ENCODE measurements at places on chromosomes 11 and 22.

GRCh38 chr22:45683680-45684079 is 12.0 kb downstream of the ATXN10 start:
- peak overlapping the region; percentile 10 for H3K4me3 ChIP-seq
- peak overlapping the region; percentile 74 for H3K27ac ChIP-seq
- H3K27me3 ChIP-seq = no peaks in the 10 kb centered on the region
- H3K4me1 ChIP-seq = peaks cover 97% of the 10 kb centered on the region
- DNase-seq = no peak

DNA sequence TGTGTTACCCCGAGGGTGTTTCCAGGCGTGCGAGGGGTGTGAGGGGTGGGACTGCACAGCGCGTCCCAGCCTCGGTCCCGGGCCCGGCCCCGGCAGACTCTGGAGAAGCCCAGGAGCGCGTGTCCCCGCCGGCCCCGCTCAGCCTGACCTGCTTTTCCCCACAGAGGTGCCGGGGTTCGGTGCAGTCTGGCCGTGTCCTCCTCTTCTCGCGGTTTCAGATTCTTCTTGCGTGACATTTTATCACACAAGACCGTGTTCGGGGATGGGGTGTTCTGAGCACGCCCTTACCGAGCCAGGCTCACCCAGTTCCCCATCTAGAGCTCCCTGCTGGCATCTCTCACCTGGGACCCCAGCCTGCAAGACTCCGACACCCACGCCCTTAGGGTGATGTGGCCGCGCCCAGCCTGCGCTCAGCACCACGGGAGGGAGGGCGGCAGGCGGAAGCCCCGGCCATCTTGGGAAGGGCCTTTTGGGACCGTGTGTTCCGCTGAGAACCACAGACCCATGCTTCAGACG is 775.6 kb downstream of the BRD1 start:
- H3K27ac ChIP-seq = no peak overlapping the region
- peak; percentile 2 for DNase-seq
- no peaks in the 10 kb centered on the region for H3K36me3 ChIP-seq
- H3K4me1 ChIP-seq = no peaks in the 10 kb centered on the region
- no peak overlapping the region for H3K4me3 ChIP-seq
- no peaks in the 10 kb centered on the region for H3K27me3 ChIP-seq

- no peaks in the 10 kb centered on the region for H3K27me3 ChIP-seq
- H3K36me3 ChIP-seq = no peaks in the 10 kb centered on the region
- H3K27ac ChIP-seq = no peak overlapping the region
- H3K4me1 ChIP-seq = no peaks in the 10 kb centered on the region
- H3K4me3 ChIP-seq = no peak overlapping the region
- DNase-seq = no peak
Measured at GRCh38 chr11:90243534-90243933, 20.7 kb upstream of the CHORDC1 start.

DNA sequence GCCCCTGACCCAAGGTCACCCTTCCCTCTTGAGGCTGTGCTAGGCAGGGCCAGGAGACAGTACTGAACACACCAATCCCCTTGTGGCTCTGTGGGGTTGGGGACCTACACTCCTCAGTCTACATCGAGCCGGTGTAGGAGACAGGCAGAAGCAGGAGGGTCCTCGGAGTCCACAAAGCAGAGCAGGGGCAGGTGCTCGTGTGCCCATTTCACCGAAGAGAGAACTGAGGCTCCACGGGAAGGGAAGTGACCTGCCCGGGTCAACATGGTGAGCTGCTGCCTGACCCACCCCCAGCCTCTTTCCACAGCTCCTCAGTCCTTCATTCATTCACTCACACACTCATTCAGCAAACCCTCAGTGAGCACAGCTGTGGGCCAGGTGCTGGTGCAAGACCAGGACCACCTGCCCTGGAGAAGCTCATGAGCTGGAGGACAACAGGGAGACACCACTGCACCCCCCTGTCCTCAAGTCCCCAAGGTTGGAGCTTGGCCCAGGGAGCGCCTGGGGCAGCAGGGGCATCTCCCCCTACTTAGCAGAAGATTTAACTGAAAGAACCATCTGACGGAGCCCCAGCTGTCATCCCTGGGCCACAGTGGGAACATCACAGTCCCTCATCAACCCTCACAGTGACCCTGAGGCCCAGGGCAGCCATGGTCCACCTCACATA is 127.3 kb downstream of the MED15 start:
- no peak overlapping the region for H3K27ac ChIP-seq
- no peaks in the 10 kb centered on the region for H3K4me1 ChIP-seq
- H3K36me3 ChIP-seq = no peaks in the 10 kb centered on the region
- no peak for DNase-seq
- H3K27me3 ChIP-seq = peaks cover 14% of the 10 kb centered on the region

DNA sequence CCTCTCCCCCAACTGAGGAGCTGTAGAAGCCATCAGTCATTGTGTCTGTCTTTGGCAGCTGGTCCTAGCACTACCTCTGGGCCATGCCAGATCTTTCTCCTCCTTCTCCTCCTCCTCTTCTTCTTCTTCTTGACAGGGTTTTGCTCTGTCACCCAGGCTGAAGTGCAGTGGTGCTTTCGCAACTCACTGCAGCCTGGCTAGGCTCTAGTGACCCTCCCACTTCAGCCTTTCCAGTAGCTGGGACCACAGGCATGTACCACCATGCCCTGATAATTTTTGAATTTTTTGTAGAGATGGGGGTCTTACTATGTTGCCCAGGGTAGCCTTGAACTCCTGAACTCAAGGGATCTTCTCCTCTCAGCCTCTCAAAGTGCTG is 50.1 kb upstream of the SHANK2 start:
- peaks cover 3% of the 10 kb centered on the region for H3K27me3 ChIP-seq
- DNase-seq = no peak
- peaks cover 15% of the 10 kb centered on the region for H3K4me1 ChIP-seq

GRCh38 chr11:2549876-2550605 is 105.2 kb downstream of the KCNQ1 start:
- H3K27me3 ChIP-seq = peaks cover 17% of the 10 kb centered on the region
- no peaks in the 10 kb centered on the region for H3K4me1 ChIP-seq
- DNase-seq = no peak
- H3K27ac ChIP-seq = no peak overlapping the region

GRCh38 chr11:1338201-1339065 is 29.0 kb upstream of the TOLLIP start:
- H3K36me3 ChIP-seq = no peaks in the 10 kb centered on the region
- no peak for DNase-seq
- H3K4me3 ChIP-seq = no peak overlapping the region
- H3K27me3 ChIP-seq = peaks cover 4% of the 10 kb centered on the region
- H3K27ac ChIP-seq = no peak overlapping the region

DNA sequence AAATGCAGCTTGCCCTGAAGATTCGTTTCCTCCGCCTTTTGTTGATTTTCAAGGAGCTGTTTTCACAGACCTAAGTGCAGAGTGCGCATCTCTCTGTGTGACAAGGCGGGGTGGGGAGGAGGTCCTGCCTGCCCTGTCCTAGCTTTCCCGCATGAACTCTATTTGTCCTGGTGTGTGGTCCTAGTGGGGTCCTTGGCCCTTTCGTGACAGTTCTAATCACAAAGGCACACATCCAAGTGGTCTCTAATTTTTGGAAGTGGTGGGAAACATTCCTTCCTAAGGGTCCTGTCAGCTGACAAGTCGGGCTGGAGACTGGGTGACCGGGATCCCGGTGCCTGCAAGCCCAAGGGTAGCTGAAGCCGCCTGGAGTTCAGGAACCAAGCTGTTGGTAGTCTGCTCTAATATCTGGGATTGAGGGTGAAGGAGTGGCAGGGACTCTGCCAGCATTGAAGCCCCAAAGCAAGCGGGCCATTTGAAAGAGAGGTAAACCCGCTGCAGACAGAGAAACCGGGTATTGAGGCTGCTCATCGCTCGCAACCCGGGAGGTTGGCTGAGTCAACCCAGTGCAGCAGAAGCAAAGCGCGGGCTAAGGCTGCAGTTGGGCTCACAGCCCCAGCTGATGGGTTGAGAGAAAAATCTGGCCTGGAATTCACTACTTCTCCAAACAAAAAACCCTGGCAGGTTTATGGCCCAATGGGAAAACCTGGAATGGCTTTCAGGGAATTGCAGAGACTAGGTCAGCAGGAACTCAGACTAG is 28.1 kb upstream of the FBXO3 start:
- H3K27ac ChIP-seq = no peak overlapping the region
- H3K27me3 ChIP-seq = peaks cover 3% of the 10 kb centered on the region
- H3K4me3 ChIP-seq = peak overlapping the region; percentile 62
- peak; percentile 90 for DNase-seq
- H3K4me1 ChIP-seq = peaks cover 8% of the 10 kb centered on the region

DNA sequence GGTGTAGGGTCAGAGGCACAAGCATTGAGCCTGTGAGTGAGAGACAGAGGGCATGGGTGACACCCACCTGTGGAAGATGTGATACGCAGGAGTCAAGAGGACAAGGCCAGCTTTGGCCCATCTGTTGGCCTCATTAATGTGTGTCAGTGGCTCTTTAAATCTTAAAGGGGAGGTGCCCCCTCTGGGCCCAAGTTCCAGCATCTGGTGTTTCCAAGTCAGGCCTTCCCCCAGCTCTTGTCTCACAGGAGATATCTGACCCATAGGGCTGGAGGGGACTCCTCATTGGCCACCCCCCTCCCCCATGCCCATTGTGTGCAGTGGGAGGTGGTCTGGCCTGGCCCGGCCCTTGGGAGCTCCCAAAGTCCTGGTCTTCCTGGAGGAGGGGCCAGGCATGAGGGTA is 8.9 kb downstream of the KCNK7 start:
- H3K4me1 ChIP-seq = peaks cover 8% of the 10 kb centered on the region
- peaks cover 5% of the 10 kb centered on the region for H3K27me3 ChIP-seq
- no peak for DNase-seq

DNA sequence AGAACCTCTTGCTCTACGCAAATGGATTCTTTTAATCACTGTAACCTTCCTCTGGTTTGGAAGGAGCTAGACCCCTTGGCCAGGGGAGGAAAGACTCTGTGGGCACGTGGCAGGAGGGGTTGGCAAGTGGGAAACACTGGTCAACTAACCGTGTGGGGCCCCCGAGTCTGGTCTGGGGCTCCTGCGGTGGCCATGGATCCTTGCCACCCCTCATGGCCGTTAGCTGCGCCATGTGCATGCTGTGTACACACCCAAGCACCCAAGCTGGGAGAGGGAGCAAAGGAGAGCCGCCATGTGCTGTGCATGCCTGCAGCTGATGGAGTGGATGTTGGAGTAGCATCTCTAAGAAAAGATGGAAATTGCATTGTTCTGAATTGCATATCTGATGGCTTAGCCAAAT is 730.6 kb downstream of the FAM181B start:
- H3K36me3 ChIP-seq = no peaks in the 10 kb centered on the region
- DNase-seq = no peak
- peaks cover 8% of the 10 kb centered on the region for H3K4me1 ChIP-seq
- no peak overlapping the region for H3K4me3 ChIP-seq
- H3K27ac ChIP-seq = peak overlapping the region; percentile 67

GRCh38 chr22:37210041-37210803 is 2.1 kb downstream of the SSTR3 start:
- H3K36me3 ChIP-seq = no peaks in the 10 kb centered on the region
- H3K27ac ChIP-seq = no peak overlapping the region
- DNase-seq = no peak
- H3K4me3 ChIP-seq = no peak overlapping the region
- peaks cover 10% of the 10 kb centered on the region for H3K27me3 ChIP-seq
- no peaks in the 10 kb centered on the region for H3K4me1 ChIP-seq

- H3K27ac ChIP-seq = no peak overlapping the region
- DNase-seq = no peak
- H3K4me1 ChIP-seq = no peaks in the 10 kb centered on the region
- no peak overlapping the region for H3K4me3 ChIP-seq
- no peaks in the 10 kb centered on the region for H3K27me3 ChIP-seq
Measured at GRCh38 chr22:49944399-49944891, 16.1 kb upstream of the PIM3 start.

- no peaks in the 10 kb centered on the region for H3K27me3 ChIP-seq
- H3K27ac ChIP-seq = no peak overlapping the region
- DNase-seq = no peak
- no peak overlapping the region for H3K4me3 ChIP-seq
- no peaks in the 10 kb centered on the region for H3K36me3 ChIP-seq
Measured at GRCh38 chr11:67310246-67311050, 7.1 kb downstream of the SSH3 start.

GRCh38 chr11:18634140-18635032 is at the start of gene SPTY2D1:
Gene SPTY2D1, minus strand, starts transcription at chr11:18634342. Its CDS starts 85 bp downstream, at chr11:18634257.
- H3K27me3 ChIP-seq = no peaks in the 10 kb centered on the region
- DNase-seq = peak; percentile 98
- H3K4me3 ChIP-seq = peak within 1 kb of the TSS; percentile 92
- H3K36me3 ChIP-seq = no peaks in the 10 kb centered on the region

DNA sequence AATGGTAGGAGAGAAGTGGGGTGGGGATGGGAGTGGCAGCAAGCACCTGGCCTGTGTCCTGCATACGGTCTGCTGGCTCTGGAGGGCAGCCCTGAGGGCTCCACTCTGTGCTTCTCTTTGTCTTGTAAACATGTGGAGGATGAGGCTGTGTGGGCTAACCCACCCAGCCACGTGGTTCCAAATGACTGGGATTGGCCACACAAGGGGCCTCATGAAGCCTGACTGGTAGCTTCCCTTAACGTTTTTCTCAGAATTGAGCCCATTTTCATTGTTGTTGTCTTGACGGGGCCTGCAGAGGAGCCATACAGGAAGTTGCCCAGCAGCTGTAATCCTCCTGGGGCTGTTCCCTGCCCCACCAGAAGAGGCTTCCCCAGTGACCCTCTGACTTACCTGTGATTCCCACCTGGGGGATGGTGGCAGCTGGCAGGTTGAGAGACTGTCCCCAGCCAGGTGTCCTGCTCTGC is 18.0 kb downstream of the DERL3 start:
- DNase-seq = no peak
- peaks cover 2% of the 10 kb centered on the region for H3K4me1 ChIP-seq
- H3K27me3 ChIP-seq = no peaks in the 10 kb centered on the region
- no peak overlapping the region for H3K27ac ChIP-seq
- peaks cover 38% of the 10 kb centered on the region for H3K36me3 ChIP-seq
- H3K4me3 ChIP-seq = no peak overlapping the region

- DNase-seq = peak; percentile 15
- no peaks in the 10 kb centered on the region for H3K27me3 ChIP-seq
- H3K4me3 ChIP-seq = no peak overlapping the region
- no peak overlapping the region for H3K27ac ChIP-seq
- no peaks in the 10 kb centered on the region for H3K4me1 ChIP-seq
- H3K36me3 ChIP-seq = no peaks in the 10 kb centered on the region
Measured at GRCh38 chr11:30128269-30128932, 102.4 kb upstream of the FSHB start.

DNA sequence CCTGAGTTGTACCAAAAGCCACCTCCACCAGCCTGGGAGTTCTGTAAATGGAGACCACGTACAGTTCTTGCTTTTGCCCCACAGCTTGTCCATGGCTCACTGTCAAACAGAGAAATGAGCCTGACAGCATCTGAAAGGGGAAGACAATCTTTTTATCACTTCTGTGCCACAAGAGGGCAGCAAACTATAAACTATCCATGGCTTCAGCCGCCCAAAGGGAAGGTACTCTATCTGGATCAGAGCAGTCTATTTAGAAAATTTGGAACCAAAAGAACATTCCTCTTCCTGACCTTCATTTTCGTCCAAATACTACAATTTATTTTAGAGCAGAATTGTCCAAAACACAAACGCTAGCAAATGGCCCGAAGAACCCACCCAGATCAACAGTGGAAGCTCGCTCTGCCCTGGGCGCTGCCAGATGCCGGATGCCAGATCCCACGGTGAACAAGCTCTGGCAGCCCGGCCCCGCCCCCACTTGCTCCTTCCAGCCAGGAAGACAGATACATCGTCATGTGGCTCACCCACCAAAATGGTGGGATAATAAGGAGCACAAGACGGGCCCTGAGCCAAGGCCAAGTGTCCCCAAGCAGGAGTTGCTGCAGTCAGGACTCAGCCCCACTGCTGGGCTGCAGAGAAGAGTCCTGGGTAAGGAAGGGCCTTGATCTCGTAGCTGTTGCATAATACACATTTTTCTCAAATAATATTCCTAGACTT is 23.9 kb upstream of the SCGB1A1 start:
- peak overlapping the region; percentile 47 for H3K4me3 ChIP-seq
- H3K4me1 ChIP-seq = peaks cover 9% of the 10 kb centered on the region
- H3K27me3 ChIP-seq = no peaks in the 10 kb centered on the region
- no peak overlapping the region for H3K27ac ChIP-seq
- peak; percentile 66 for DNase-seq

All from astrocyte (in vitro differentiated cells and primary cell).